ENCODE measurements at places on chromosomes 2 and 18.

DNA sequence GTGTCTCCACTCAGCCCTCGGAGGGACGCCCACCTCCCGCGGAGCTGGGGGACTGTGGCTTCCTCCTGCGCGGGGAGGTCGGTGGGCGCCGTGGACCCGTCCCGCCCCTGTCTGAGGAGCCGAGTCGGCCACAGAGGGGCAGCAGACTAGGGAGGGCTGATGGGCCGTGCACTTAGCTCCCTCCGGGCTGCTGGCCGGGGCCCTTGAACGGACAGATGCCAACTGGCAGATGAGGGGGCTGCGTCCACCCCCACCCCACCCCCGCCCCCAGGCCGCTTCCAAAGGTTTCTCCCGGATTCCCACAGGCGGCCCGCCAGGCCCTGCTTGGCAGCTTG, 10.4 kb upstream of the UBE2F start:
- no peak for DNase-seq

DNA sequence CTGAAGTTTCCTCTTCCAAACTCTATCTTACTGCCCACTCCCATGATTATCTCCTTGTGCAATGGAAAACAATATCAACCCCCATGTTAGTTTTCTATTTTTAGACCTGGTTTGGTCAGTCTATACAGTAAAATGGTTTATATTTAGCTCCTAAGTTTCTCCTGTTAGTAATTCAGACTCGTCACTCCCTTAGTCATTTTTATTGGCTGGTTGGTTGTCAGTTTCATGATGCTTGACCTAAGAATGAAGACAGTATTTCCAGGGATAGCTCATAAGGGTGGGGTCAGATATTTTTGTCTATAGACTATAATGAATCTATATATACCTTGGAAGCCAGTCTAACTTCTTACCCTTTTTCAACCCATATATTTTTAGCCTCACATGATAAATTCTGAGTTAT, 61.4 kb upstream of the NEUROD1 start:
- DNase-seq = no peak

- DNase-seq = no peak
These were observed 125.7 kb downstream of the PDE1A start for GRCh38 chr2:182301093-182301492.

- no peak for DNase-seq
These were observed 87.5 kb downstream of the TFCP2L1 start for GRCh38 chr2:121197369-121198091.

GRCh38 chr2:201513271-201513670, 61.7 kb downstream of the STRADB start:
- DNase-seq = no peak

- no peak for DNase-seq
These were observed 121.5 kb upstream of the SIX2 start for GRCh38 chr2:45130736-45131135.

GRCh38 chr2:157194844-157195243, 62.7 kb upstream of the GALNT5 start:
- DNase-seq = no peak

DNA sequence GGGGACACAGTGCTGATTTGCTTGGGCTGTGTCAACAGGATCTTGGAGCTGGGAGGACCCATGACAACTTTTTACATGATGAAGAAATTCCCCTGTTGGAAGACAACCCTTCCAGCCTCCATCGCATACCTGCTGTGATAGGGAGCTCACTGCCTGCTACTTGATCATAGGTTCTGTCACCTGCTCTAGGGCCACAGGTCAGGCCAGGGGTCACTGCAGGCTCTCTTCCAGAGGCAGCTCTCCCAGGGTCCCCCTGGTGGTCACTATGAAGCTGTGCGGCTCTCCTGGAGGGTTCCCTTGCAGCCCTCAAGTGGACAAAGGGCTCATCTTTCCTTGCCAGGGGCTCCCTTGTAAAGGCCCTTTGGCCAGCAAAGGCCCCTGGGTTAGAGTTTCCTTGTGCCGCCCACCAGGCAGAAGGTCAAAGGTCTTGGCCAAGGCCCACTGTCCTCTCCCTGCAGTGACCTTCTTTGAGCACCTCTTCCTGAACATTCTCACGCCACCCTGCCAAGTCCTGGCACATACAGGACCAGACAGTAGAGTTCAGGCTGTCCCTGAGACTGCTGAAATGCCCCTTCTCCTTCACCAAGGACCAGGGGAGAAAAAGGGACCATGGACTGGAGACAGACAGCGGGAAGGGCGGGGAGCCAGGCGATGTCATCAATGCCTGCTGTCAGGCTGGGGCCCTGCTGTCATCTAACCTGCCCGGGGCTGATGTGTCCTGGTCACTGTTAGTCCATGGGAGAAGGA, 345.1 kb downstream of the DYSF start:
- no peak for DNase-seq

DNA sequence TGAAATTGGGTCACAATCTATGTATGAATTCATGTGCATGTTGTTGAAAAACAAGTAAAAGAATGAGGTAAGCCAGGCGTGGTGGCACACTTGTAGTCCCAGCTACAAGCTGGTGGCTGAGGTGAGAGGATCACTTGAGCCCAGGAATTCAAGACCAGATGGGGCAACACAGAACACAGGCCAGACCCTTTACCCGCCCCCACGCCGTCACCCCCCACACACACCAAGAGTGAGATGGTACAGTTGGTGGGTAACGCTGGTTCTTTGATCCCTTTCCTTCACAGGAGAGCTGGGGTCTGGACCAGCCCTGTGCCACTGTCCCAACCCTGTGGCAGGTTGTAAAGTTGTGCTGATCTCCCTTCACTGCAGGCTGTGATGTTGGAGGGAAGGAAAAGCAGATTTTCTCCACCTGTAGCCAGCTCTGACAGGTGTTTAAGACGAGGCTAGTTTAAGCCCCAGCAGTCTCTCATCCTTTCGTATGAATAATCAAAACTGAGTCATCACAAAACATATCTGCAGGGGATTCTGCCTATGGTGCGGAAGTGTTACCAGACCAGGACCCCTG, 13.6 kb downstream of the B3GNT2 start:
- DNase-seq = no peak

- no peak for DNase-seq
These were observed 24.3 kb downstream of the PTMA start for GRCh38 chr2:231732604-231733003.
